GM06990 (cell line): ENCODE measurements at places on chromosomes 7 and 10.

GRCh38 chr7:136912339-136912738 is 43.9 kb downstream of the CHRM2 start:
- no peak for DNase-seq

- no peak for DNase-seq
These were observed 1.4 kb upstream of the HOXA6 start for GRCh38 chr7:27148756-27149641.

DNA sequence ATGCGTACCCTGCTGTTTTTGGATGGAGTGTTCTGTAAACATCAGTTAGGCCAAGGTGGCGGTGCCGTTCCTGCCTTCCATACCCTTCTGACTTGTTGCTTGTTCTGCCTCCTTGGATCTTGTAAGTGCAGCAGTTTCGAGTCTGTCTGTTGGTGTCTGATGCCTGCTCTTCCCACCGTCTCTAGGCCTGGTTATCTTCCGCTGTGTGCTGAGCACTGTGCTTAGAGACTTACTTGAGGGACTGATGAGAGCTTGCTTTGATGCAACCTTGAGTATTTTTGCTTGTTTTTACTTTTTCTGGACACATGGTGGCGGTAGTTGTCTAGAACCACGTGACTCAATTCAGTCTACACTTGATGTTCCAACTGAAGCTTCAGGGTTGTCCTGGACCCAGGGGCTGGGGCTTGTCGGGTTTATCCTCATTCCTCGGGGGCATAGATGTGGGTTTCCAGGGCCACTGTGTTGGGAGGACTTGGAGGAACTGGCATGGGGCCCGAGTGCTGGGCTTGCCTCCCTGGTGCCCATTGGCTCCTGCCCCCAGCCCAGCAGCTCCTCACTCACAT is 14.4 kb upstream of the SPRN start:
- DNase-seq = no peak

GRCh38 chr7:3120513-3120912 is 76.8 kb upstream of the CARD11 start:
- no peak for DNase-seq

DNA sequence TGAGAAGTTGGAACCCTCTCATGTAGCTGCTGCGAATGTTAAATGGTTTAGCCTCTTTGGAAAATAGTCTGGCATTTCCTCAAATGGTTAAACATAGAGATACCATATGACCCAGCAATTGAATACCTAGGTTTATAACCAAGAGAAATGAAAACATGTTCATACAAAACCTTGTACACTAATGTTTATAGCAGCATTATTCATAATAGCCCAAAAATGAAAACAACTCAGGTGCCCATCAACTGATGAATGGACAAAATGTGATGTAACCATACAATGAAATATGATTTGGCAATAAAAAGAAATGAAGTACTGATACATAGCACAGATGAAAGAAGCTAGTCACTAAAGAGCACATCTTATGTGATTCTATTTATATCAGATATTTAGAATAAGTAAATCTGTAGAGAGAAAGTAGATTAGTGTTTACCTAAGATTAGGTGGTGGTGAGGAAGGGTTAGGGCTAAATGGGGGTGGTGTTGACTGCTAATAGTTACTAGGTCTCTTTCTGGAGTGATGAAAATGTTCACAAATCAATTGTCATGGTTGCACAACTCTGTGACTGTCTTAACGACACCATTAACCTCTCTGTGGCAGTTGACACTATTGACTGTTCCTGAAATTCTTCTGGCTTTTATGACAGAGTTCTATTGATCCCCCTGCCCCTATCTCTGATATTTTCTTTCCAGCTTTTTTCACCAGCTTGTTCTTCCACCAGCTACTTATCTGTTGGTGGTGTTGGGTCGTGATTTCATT is 35.2 kb downstream of the VCL start:
- no peak for DNase-seq

GRCh38 chr7:102849538-102849937 is 63.3 kb upstream of the LRRC17 start:
- DNase-seq = no peak
